ENCODE measurements at places on chromosomes 16 and 17.

GRCh38 chr17:17710728-17711541, 29.7 kb downstream of the RAI1 start:
- DNase-seq = no peak

DNA sequence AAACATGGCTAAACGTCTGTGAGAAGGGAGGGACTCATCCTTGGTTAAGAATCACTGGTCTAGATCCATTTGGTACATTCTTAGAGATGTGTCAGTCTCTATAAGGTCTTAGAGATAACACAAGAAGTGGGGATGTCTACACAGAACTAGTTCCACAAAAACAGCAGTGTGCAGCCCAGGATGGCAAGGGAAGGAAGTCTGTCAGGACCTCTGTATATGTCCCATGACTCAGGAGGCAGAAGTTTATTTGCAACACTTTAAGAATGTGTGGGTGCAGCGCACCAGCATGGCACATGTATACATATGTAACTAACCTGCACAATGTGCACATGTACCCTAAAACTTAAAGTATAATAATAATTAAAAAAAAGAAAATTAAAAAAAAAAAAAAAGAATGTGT, 548.5 kb upstream of the SOX9 start:
- no peak for DNase-seq

GRCh38 chr16:2149630-2150417, 1.4 kb downstream of the RAB26 start:
- peak; percentile 13 for DNase-seq

- DNase-seq = no peak
These were observed 19.7 kb downstream of the QPRT start for GRCh38 chr16:29698484-29699323.

- no peak for DNase-seq
These were observed 8.2 kb upstream of the STH start for GRCh38 chr17:45990886-45991285.

DNA sequence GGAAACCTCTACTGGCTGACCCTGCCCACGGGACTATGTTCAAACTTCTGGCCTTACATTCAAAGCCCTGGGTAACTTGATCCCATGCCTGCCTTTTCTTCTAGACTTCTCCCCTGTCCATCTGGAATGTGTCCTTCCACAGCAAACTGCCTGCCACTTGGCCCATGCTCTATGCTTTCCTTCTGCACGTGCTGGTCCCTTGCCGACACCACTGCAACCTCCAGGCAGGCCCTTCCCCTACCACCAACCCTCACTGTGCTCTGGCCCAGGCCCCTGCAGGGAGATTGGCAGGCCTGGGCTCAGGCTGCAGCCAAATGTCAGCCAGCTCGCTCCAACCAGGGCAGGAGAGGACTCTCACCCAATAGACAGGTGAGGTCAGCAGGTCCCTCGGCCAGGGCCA, 11.0 kb downstream of the HSD11B2 start:
- no peak for DNase-seq

- DNase-seq = no peak
These were observed 34.1 kb downstream of the CBFB start for GRCh38 chr16:67063008-67063407.

DNA sequence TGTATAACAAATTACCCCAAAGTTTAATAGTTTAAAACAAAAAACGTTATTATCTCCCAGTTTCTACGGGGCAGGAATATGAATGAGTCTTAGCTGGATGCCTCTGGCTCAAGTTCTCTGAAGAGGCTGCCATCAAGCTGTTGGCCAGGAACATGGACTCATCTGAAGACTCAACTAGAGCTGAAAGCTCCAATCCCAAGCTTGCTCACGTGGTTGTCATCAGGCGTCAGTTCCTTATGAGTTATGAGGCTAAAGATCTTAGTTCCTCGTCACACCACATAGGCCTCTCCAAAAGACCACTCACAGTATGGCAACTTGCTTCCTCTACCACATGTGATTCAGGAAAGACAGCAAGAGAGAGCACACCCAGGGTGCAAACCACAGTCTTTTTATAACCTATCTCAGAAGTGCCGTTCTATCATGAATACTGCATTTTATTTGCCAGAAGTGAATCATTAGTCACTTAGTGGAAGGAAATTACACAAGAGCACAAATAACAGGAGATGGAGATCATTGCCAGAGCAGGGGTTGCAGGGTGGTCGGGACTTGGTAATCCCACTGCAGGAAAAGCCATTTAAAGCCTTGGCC, 48.7 kb upstream of the NLK start:
- no peak for DNase-seq

DNA sequence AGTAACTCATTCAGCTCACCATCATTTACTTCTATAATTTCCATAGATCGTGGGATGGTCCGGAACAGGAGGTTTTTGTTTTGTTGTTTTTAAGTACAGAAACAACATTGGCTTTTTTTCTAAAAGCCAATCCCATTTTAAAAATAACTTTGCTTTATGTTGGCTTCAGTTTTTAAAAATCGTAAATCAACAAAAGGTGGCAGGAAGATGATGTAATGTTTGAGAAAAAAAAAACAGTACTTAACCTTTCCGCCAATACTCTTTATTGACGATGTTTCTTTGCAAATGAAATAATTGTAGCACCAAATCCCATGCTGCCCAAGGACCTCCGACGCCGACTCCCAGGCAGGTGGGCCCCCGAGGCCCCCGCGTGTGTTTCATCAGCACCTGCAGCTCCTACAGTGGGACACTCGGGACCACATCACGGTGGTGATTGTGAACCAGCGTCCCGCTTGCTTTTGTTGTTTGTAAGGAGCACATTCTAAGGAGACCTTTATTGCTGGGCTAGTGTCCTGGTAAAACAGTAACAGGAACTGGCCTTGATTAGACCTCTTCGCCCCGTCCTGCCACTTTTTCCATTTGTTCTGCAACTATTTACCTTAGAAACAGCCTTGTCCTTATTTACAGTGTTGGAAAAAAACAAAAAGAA, 140.2 kb upstream of the CHMP6 start:
- DNase-seq = no peak

- DNase-seq = no peak
These were observed at the start of gene HS3ST2 for GRCh38 chr16:22813948-22814710. Gene HS3ST2, plus strand, starts transcription at chr16:22814162. Its CDS starts 449 bp downstream, at chr16:22814611.

All from stimulated activated CD4-positive, alpha-beta T cell treated with anti-CD3 and anti-CD28 coated beads, Interleukin-2, amount 100 ng/mL, for 48 hours (primary cell).